ENCODE measurements at places on chromosomes 3 and 15.

- no peak for DNase-seq
These were observed 252.7 kb upstream of the ZPLD1 start for GRCh38 chr3:102182162-102182561.

- no peak for DNase-seq
These were observed 83.3 kb downstream of the MINAR1 start for GRCh38 chr15:79515300-79516027.

GRCh38 chr3:114892880-114893279 is 254.2 kb downstream of the ZBTB20 start:
- DNase-seq = no peak

DNA sequence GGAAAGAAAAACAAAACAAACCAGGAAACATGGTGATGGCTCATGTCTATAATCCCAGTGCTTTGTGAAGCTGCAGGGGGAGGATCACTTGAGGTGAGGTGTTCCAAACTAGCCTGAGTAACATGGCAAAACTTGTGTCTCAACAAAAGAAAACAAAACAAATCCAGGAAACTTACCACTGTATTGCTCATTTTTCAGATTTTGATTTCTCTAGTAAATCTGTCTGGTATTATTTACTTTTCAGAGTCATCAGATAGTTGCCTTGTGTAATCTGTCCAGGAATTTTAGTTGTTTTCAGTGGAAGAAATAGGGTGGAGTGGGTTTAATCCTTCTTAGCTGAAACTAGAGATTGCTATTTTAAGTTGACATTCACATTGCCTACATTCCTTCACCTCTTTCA is 91.8 kb upstream of the ALCAM start:
- no peak for DNase-seq

- no peak for DNase-seq
These were observed 26.1 kb downstream of the LSM3 start for GRCh38 chr3:14204515-14205284.

- no peak for DNase-seq
These were observed 2.4 kb downstream of the ANPEP start for GRCh38 chr15:89812011-89812846.

GRCh38 chr15:63640146-63640545 is 43.0 kb downstream of the FBXL22 start:
- no peak for DNase-seq

DNA sequence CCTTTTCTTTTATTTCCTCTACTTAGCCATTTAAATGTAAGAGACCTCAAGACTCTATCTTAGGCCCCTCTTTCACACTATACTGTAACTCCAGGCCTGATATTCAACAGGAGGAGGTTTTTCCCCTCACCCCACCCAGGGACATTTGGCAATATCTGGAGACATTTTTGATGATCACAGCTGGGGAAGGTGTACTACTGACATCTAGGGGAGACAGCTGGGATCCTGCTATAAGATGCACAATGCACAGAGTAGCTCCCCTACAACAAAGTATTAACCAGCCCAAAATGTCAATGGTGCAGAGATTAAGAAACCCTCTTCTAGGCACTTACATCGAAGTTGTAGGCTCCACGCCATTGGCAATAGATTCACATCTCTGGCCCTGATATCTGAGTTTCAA is 517.5 kb upstream of the UBE2E2 start:
- DNase-seq = no peak

DNA sequence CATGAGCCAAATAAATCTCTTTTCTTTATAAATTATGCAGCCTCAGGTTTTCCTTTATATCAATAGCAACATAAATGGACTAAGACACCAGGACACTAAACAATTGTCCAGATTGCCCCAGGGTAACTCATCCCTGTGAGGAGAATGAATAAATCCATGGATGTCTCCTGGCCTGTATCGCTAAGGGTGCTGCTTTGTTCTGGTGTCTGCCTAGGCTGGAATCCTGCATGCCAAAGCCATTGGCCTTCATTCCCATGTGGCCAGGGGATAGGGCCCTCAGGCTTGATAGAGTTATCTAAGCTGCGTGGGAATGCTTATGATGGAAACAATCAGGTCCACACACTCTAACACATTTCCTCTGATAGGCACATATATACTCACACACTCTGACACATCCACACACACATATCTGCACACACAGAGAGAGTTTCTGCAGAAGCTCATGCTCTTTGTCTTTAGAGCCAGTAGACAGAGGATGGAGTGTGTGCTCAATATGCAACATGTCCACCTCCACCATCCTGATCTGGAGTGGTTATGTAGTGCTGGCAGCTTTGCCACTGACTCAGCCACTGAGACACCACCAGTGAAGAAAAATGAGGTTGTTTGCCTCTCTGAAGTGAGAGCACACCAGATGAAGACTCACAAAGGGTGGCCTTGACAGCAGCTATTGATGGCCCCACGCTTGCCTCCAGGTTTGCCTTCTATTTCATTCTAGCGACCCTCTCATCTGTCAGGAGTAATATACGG is 24.0 kb upstream of the DGKG start:
- DNase-seq = no peak

- DNase-seq = no peak
These were observed 676 bp downstream of the CNOT10 start for GRCh38 chr3:32685543-32686185.

GRCh38 chr3:38121451-38121831 is 15.5 kb downstream of the ACAA1 start:
- DNase-seq = no peak

GRCh38 chr3:124260206-124260915 is 268.4 kb upstream of the ROPN1 start:
- no peak for DNase-seq

GRCh38 chr3:105629718-105630117 is 239.1 kb downstream of the CBLB start:
- DNase-seq = no peak

- no peak for DNase-seq
These were observed 74.1 kb upstream of the RAP2B start for GRCh38 chr3:153087595-153088566.

DNA sequence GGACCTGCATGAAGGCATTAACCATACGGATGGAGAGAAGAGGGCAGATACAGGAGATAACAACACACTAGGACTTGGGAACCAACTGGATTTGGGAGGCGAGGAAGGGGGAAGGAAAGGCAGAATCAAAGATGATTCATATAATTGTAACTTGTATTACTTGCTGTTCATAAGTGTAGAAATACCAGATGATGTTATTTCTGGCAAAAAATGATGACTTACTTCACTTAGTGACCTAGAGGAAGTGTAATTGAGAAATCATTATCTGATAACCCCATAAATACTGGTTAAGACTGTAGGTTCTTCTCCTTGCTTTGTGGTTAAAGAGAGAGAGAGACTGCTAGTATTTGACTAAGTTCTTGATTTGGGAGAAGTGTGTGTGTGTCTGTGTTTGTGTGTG is 50.5 kb upstream of the GK5 start:
- DNase-seq = no peak

GRCh38 chr15:87609474-87609873 is 647.1 kb downstream of the NTRK3 start:
- no peak for DNase-seq

DNA sequence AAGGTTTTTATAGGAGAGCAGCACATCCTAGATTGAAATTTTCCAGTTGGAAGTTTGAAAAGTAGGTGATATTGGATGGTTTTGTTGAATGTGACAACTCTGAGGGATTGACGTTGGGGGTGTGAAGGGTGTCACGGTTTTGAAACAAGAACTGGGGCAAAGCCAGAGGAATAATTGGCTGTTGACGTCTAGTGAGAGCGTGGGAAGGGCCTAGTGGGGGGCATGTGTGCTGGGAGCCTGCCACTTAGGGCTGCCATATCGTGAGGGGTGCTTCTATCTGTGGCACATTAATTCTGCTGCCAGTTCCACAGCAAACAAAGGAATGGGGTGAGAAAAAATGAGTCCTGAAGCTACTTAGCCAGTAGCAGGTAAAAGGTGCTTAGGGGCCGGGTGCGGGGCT is 129.4 kb downstream of the LRIG1 start:
- DNase-seq = no peak

DNA sequence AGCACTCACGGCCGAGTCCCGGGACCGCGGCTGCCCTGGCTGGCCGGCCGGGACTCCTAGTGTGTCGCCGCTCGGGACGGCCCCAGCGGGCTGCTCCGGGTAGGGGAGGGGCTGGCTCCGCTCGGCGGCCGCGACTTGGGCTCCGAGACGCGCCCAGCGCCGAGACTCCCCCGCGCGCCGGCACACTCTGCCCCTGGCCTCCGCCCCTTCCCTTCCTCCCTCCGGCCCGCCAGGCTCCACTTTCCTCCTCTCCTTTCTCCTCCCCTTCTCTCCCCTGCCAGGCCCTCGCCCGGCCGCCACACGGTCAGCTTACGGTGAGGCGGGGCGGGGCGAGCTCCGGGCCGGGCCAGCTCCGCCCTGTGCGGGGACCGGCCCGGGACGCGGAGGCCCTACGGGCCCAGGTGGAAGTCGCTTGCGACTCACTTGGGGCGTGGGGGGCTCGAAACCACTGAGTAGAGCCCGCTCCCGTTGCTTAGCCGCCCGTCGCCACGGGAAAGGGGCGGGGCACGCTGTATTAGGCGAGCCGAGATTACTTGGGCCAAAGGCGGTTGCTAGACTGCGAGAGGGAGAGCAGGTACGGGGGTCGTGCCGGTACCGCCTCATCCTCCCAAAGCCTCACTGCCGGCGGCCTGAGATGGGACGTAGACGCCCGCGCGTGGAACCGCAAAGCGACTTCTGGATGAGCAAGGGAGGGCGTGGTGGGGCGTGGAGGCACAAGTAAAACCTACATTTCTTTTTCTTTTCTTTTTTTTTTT is at the start of gene ITGB5:
ITGB5 (minus strand) TSS at position 189 of the 755 bp plus-strand sequence. CDS start 365 bp downstream, outside the sequence.
- no peak for DNase-seq
